NCI-H2171 (cell line): ENCODE measurements at places on chromosomes 4 and X.

GRCh38 chr4:141307241-141307689, 86.6 kb downstream of the ZNF330 start:
- no peak for DNase-seq

DNA sequence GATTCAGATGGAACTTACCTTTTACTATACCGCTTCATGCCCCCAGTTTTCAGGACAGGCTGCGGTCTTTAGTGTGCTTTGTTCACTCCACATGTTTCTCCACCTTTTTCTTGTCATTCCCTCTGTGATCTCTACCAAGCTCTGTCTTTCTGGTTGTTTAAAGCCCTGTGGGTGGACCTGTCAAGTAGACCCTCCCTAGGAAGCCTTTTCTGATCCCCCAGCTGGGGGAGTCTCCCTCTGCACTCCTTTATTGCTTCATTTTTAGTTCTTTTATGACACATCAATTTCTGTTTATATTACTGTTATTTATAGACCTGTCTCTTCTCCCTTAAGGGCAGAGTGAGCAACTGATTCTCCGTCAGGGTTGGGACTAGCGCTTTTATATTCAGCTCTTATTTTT, 150.2 kb downstream of the C4orf33 start:
- DNase-seq, result no peak

DNA sequence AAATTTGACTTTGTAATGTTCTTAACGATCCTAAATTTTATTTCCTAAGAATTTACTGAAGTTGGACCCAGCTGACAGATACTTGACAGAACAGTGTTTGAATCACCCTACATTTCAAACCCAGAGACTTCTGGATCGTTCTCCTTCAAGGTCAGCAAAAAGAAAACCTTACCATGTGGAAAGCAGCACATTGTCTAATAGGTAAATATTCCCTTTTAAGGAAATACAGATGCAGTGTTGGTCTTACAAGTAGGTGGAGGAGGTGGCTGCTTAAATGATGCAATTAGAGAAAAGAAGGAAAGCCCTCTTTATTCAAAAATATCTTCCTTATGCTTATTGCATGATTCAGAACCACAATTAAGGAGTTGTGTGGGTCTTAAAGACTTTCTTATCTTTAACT, 73.5 kb downstream of the RS1 start:
- DNase-seq, result no peak

DNA sequence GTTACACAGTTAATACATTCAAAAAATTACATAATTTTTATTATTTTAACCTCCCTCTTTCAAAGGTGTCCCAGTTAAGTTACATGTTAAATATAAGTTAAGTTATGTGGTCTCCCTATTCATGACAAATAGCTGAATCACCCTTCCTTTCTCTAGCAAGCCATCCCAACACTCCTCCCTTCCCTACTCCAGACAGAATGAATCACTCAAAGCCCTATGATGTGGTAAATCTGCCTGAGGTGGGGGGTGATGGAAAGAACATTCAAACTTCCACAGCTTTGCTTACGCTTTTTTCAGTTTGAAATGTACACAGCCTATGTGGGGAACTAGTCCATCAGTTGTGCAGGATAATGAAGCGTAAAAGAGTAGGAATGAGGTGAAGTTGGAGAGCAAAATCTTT, 90.2 kb downstream of the CXCL13 start:
- no peak for DNase-seq

DNA sequence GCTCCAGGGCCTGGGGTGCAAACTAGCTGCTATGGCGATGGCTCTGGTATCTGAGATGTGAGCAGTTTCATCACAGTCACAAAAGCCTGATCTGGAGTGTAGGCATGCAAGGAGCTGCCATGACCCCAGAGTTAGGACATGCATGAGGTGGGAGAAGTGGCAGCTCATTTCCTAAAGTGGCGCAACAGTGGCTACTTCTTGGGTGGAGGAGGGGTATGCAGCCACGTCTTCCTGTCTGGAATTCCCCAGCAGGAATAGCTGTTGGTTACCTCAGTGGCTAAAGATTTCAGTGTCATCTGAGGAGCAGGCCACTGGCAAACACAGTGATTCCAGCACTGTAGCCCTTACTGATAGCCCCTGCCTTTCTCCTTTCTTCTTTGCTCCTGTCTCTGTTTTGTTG, 1382.5 kb downstream of the C4orf33 start:
- DNase-seq, result no peak

GRCh38 chr4:110119880-110120279, 78.5 kb downstream of the ELOVL6 start:
- no peak for DNase-seq

DNA sequence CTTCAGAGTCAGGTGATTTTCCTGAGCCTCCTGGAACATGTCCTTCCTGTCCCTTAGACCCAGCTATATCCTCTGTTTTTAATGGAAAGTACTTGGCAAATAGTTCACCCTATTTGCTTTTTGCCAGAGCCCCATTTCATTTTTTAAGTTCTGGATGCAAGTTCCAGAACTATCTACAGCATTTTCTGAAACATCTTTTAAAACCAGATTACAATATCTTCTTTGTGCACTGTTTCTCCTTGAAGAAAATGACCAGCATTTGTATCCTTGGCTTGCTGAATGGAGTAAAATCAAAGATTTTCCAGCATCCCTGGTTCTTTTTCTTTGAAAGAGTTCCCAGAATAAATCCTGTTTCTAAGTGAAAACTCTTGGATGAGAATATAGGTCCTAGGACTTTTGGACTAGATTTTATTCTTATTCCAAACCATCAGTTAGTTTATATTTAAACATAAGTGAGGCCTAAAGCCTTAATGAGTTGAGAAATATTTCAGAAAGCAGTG, 224.3 kb downstream of the ANK2 start:
- no peak for DNase-seq

DNA sequence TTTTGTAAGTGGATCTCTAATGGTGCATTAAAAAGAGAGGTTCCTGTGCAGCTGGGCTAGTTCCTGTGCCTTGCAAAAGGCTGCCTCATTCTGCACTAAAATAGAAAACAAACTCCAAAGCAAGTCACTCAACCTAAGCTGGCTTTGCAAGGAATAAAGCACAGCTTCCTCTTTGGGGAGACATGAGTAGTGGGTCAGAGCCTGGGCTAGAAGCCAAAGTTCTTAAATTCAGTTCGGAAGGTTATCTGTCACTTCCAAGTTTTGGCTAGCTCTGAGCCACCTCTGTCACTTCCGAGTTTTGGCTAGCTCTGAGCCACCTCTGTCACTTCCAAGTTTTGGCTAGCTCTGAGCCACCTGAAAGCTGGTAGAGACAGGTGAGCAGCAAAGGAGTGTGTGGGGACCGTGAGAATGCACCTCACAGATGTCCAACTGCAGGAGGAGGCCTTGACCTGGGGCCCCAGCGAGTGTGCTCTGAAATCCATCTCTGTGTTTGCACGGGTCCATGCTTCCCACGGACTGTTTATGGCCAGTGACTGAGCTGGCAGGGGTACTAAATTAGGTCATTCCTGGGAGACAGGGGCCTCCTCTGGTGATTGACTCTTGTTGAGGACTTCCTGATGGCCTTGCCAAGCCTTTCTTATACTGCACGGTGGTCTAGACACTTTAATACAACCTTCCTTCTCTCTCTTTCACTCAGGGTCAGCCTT, 36.4 kb upstream of the MAMLD1 start:
- DNase-seq, result no peak

DNA sequence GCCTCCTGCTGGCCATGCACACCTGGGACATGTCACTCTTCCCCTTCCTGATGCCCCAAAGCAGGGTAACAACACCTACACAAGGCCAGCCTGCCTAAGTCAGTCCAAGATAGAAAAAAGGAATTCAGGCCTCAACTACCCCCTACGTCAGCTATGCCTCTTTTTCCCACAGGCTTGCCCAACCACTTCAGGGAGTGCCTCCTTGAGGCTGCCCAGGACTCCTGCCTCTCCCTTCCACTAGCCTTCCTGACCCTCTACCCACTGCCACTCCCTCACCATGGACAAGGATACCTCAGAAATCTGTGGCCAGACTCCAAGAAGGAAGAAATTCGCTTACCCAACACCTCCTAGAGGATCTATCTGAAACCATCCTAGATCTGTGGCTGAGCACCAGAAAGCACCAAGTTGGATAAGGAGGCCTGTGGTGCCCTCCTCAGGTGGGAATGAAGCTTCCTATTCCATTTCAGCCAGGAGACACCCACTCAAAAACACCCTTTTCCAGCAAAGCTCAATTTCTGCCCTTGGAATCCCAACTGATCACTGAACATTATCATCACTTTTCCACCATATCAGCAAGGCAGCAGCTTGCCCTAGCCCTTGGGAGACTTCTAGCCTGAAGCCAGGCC, 1.8 kb downstream of the KDM5C start:
- no peak for DNase-seq

DNA sequence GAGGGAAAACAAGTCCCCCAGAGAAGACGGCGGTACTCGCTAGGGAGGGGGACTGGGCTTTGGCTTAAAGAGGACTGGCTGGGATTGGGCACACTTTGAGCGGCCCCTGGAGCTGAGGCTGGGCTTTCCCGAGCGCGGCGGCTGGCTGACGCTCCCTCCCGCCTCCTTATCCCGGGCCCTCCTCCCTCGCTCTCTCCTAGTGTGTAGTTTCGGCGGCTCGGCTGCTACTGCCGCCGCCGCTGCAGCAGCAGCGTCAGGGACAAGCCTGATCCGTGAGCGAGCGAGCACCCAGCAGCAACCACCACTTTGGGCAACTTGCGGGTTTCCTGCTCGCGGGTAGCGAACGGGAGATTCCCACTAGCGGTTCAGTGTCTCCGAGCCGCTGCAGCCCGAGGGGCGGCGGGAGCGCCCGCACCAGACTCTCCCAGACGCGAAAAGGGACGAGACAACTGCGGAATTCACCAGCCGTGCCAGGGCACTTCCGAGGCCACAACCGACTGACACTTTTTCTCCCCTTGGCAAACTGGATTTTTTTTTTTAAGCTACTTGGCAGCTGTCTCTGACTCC, 632 bp upstream of the PCDH7 start:
- DNase-seq, result no peak

DNA sequence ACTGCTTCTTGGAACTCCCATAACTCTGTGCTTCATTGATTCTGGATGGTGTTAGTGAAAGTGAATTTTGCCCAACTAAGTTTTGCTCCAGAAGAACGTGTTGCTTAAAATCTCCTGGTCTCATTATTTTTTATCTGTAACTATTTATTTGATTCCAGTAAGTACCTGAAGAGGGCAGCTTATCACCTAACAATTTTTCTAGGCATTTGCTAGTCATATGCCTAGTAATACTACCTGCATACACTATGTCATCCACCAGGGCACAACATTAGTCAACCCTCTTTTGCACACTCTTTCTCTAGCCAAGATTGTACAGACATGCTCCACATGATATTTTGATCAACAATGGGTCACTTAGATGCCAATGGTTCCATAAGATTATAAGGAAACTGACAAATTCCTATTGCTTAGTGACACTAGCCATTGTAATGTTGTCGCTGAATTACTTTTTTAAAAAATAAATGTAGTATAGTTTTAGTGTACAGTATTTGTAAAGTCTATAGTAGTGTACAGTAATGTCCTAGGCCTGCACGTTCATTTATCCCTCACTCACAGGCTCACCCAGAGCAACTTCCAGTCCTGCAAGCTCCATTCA, 499.9 kb upstream of the AADAT start:
- no peak for DNase-seq

DNA sequence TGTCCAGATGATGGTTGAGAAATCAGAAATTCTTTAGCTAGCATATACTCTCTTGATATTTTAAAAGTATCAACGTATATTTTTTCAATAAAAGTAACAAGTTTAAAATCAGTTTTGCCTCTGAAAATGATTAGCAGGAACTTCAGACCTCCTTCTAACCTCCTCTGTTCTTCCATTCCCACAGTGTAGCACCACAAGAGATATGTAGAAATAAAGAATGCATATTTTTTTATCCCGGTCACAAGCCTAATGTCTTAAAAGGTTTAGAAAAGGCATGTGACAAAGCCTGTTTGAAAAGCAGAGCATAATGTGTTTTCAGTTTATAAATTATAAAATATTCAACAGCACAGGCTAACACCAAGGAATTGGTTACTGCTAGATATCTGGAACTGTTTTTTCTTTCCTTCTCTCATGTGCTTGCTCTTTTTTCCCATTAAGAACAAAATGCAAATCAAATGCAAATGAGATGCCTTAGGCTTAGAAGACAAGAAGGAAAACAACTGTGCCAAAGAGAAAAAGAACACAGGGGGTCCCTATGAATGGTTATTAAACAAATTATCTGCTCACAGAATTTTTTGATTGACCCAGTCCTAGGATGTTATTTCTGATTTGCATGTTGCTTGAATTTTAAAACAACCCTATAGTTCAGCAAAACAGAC, 351.7 kb upstream of the FAM241A start:
- no peak for DNase-seq

DNA sequence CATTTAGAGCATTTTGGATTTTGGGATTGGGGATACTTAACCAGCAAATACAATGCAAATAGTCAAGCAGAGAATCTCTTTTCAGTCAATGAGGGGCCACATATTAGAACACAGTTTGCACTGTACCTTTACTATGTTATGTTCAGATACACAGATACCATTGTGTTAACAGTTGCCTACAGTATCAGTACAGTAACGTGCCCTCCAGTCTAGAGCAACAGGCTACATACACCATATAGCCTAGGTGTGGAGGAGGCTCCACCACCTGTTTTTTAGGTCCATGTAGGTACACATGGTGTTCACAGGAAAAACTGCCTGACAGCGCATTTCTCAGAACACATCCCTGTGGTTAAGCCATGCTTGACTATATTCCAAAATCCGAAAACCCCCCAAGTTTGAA, 9.1 kb downstream of the GRPEL1 start:
- DNase-seq, result no peak

DNA sequence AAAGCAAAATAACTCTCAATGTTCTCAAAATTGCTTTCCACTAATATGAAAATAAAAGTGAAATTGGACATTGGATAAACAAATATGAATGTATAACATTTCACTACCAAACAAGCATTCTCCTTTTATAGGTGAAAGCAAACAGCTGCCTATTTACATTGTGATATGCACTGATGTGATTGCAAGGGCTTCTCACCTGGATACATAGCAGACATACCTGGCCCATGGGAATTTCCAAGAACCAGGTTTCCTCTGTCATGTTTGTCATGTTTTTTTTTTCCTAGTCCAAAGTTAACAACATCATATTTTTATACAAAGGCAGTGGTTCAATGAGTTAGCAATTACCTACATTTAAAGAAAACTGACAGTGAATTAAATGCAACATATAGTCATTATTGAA, 228.5 kb downstream of the ANKRD50 start:
- DNase-seq, result no peak

DNA sequence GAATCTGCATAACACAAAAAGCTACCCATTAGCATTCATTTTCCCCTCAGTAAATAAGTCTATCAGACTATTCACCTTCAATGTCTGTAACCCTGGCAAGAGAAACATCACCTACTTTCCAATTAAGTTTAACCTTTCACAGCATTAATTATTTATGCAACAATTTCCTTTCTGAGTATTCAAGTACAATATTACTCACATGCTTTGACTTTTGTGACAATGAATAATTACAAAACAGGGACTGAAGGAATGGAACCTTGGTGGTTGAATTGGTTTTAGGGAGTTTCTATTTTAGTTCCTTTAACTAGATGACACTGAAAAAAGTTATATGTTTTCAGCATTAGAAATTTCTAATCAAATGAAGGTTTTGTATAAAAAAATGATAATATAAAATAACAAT, 932.3 kb upstream of the EPHA5 start:
- DNase-seq, result no peak
